PC-3 (cell line): ENCODE measurements at places on chromosomes 5 and 9.

DNA sequence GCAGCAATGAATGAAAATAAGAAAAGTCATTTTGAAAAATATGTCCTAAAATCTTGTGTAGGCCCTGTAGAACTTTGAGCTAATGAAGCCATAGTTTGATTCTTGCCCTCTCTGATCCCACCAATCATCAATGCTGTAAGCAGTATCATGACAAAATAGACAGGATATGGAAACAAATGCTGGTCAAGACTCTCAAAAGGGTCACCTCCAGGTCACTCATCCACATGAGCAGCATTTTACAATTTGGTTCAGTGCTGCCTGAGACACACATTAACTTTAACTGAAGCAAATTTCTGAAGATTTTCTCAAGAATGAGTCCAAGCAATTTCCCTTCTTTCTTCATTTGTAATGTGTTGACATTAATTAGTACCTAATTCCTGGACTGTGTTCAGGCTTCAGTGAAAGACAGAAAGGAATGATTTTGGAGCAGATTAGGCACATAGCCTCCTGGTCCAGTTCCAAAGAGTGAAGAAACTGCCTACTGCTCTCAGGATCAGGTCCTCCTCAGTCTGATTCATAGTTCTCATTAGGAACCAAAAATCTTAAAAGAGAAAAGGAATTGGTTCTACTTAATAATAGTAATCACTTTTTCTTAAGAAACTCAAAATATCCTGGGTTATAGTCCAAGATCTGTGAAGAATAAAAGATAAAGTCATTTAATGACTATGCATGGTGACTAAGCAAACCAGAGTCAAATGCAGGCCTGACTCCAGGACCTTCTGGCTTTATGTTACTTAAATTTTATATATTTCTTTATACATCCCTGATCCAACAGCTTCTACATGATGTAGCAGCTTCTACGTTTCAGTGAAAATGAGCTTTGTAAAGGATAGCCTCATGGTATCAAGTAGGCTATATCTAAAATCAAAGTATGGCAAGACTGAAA, 192.1 kb upstream of the RGMB start:
- H3K4me1 ChIP-seq = peaks cover 14% of the 10 kb centered on the region
- H3K27me3 ChIP-seq = no peaks in the 10 kb centered on the region
- no peak overlapping the region for H3K27ac ChIP-seq
- H3K36me3 ChIP-seq = no peaks in the 10 kb centered on the region
- peak; percentile 32 for DNase-seq

DNA sequence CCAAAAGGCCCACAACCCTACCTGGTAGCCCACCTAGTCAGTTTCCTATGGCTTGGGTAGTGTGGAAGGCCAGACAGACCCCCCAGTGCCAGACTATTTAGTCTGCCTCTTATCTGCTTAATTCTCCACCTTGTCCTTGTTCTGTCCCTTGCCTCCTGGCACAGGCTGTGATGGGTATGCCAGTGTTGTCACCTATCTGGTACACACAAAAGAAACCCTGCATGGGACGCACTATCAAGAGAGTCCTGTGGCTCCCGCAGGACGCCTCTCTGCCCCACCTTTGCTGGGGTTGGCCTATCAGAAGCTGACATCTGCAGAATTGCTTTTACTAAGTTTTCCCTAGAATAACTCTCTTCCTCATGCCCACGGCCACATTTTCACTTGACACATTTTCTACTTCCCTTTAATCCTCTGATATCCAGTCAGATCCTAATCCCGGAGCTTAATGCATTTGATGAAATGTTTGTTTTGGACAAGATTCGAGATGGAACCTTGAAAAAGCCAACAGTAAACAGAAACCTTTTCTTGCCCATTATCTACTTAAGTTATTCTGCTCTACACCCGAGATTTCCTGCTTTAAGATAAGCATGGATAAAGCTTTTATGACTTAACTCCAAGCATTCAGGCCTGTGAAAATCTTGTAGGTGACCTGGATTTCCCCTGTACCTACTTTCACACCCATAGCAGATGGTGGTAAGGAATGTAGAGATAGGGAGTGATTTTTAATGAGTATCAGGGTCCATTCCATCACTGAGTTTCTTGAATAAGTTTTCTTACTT, 468.5 kb downstream of the ZNF608 start:
- peak overlapping the region; percentile 68 for H3K27ac ChIP-seq
- peaks cover 9% of the 10 kb centered on the region for H3K4me1 ChIP-seq
- no peak for DNase-seq

DNA sequence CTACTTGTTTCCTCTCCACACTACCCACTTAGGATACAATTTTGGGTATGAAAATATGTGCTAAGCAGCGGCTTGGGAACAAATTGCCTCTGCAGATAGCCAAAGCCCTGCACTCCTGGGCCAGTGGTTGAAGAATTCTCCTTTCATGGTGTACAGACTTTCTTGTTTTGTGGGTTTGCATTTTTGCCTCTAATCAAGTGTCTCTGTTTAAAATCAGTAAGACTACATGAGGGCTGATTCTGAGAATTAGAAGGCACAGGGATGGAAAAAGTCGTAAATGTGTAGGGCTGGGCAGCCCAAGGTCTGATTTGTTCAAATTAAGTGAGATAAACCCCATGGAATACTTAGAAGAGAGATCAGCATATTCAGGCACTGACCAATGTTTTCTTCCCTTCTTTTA, 103.7 kb upstream of the CD180 start:
- DNase-seq = no peak
- no peak overlapping the region for H3K4me3 ChIP-seq
- no peaks in the 10 kb centered on the region for H3K36me3 ChIP-seq
- peaks cover 7% of the 10 kb centered on the region; the same call in 1 of the 2 replicates for H3K4me1 ChIP-seq
- no peaks in the 10 kb centered on the region for H3K27me3 ChIP-seq
- no peak overlapping the region for H3K27ac ChIP-seq

GRCh38 chr5:76547242-76547890, 75.8 kb downstream of the F2RL2 start:
- no peaks in the 10 kb centered on the region for H3K36me3 ChIP-seq
- no peak overlapping the region for H3K4me3 ChIP-seq
- H3K27ac ChIP-seq = no peak overlapping the region
- no peak for DNase-seq
- peaks cover 39% of the 10 kb centered on the region for H3K27me3 ChIP-seq
- H3K4me1 ChIP-seq = no peaks in the 10 kb centered on the region

DNA sequence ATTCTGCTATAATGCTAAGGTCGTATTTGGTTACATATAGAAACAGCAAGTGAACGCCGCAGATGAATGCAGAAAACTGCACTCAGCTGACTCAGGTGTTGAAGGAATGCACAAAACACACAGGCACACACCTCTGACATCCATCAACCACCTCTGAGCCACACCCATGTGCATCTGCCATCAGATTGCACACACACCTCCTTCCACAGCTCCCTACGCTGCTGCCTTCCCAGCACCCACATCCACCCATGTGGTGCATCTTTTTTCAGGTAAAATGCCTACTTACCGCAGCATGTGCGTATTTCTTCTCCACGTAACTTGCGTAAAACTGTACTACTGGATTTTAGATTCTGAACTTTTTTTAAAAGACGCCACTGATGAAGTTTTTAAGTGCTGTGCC, 7.1 kb downstream of the STK10 start:
- H3K4me1 ChIP-seq = peaks cover 11% of the 10 kb centered on the region
- H3K27me3 ChIP-seq = no peaks in the 10 kb centered on the region
- H3K4me3 ChIP-seq = no peak overlapping the region
- H3K36me3 ChIP-seq = no peaks in the 10 kb centered on the region

DNA sequence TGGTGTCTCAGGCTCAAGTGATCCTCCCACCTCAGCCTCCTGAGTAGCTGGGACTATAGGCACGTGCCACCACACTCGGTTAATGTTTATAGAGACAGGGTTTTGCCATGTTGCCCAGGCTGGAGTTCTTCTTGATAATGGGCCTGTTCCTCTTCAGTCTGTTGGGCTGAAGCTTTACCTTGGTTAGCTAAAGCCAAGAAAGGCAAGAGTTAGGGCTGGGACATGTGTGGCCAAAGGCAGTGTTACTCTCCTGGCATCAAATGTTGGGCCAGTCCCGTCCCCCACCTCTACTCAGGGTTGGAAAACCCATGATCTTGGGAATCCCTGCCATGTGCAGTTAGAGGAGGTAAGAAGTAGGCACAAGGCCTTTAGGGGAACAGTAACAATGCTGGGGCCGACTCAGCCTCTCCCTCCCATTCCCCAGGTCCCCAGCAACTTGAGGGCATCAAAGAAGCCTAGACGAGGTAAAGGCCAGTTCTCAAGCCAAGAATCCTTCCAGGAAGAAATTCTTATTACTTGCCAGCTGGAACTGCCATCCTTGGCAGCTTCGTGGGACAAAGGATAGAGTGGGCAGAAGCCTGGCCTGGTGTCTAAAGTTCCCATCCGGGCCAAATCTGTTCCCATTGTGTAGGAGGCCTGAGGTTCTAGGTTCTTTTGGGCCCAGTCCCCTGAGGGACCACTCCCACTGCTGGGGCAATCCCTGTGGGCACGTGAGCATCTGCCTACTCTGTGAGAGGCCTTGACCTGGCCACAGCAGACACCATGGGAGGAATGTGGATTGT, 4.5 kb downstream of the EGR1 start:
- H3K4me3 ChIP-seq = no peak overlapping the region
- no peak overlapping the region for H3K27ac ChIP-seq
- H3K4me1 ChIP-seq = no peaks in the 10 kb centered on the region
- DNase-seq = no peak

DNA sequence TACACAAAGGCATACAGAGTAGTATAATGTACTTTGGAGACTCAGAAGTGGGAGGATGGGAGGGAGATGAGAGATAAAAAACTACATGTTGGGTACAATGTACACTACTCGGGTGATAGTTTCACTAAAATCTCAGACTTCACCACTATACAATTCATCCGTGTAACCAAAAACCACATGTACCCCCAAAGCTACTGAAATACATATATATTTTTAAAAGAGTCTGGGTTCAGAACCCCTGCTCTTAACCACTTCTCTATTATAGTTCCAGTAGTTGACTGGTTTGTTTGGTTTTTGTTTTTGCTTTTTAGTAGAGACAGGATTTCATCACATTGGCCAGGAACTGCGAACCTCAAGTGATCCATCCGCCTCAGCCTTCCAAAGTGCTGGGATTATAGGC, 22.6 kb downstream of the SGTB start:
- no peaks in the 10 kb centered on the region for H3K27me3 ChIP-seq
- H3K4me3 ChIP-seq = no peak overlapping the region
- no peaks in the 10 kb centered on the region for H3K36me3 ChIP-seq

DNA sequence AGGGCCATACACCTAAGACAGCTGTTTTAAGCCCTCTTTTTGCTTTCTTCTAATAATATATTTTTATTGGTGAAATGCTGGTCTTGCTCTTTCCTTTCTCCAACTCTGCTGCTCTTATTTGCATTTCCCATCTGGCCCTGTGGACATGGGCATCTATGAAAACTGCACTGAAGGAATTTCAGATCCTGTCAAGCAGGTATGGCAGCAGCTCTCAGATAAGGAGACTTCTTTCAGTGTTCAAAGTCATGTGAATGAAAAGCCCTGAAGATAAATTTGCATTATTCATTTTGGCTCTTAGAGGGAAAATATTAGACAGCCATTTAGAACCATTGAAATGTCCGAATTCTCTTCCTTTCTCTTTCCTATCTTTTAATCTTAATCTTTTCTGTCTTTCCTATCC, 668.0 kb upstream of the RIOK2 start:
- no peaks in the 10 kb centered on the region for H3K4me1 ChIP-seq
- H3K27me3 ChIP-seq = no peaks in the 10 kb centered on the region

DNA sequence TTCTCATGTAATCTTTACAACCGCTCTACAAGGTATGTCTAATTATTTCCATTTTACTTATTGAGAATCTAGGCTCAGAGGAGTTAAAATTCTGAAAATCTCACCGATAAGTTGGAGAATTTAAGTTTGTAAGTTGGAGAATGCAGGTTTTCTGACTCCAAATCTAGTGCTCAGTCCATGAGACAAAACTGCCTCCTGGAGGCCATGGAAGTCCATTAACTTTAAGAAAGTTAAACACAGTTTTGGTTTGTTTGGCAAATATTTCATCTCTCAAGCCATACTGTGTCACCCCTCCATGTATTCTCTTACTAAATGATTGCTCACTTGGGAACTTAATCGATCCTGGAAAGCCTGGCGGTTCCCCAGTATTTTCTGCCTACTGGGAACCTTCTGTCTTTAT, 52.6 kb downstream of the INIP start:
- peaks cover 4% of the 10 kb centered on the region; the same call in 1 of the 2 replicates for H3K4me1 ChIP-seq
- H3K4me3 ChIP-seq = no peak overlapping the region
- no peaks in the 10 kb centered on the region for H3K36me3 ChIP-seq
- H3K27me3 ChIP-seq = no peaks in the 10 kb centered on the region
- no peak overlapping the region for H3K27ac ChIP-seq

DNA sequence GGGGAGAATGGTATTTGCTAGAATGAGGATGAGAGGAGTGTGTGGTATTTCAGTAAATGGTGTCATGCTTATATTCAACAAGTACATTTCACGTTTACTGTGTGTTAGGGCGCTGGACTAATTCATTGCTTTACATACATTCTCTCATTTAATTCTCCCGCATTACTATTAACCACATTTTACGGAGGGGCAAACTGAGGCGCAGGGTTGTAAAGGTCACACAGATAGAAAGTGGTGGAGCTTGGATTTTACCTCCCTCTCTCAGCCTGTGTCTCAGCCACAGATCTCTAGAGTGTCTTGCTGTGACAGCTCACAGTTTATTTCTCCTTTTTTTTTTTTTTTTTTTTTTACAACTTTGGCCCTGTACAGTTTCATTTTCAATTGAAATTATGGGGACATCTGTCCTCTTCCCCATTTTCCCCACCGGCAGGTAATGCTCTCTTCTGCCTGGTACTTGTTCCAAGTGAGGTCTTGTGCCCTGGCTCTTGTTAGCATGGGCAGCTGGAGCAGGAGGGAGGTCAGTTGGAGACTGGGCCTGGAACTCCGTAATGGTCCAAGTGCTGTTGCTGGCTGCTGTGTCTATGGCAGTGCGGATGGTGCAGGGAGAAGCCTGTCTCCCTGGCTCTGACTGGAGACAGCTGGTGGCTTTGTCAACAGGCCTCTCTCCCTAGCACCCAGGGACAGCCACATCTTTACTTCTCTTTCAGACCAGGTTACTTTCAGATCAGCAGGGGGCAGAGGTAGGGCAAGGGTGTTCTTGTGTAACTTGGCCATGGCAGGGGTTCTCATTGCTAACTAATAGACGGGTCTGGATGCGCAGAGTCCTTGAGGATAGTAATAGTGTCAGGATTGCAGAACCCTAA, 20.5 kb upstream of the NDST1 start:
- H3K4me3 ChIP-seq = peak overlapping the region; percentile 95
- no peaks in the 10 kb centered on the region for H3K36me3 ChIP-seq
- peak overlapping the region; percentile 62 for H3K27ac ChIP-seq
- peak; percentile 44 for DNase-seq
- peaks cover 48% of the 10 kb centered on the region for H3K4me1 ChIP-seq

- H3K27ac ChIP-seq = peak overlapping the region; percentile 39
- no peaks in the 10 kb centered on the region for H3K36me3 ChIP-seq
- peaks cover 18% of the 10 kb centered on the region for H3K4me1 ChIP-seq
- H3K27me3 ChIP-seq = no peaks in the 10 kb centered on the region
- H3K4me3 ChIP-seq = no peak overlapping the region
- DNase-seq = peak; percentile 89
Observed at GRCh38 chr9:13023498-13023897, 248.7 kb downstream of the LURAP1L start.

DNA sequence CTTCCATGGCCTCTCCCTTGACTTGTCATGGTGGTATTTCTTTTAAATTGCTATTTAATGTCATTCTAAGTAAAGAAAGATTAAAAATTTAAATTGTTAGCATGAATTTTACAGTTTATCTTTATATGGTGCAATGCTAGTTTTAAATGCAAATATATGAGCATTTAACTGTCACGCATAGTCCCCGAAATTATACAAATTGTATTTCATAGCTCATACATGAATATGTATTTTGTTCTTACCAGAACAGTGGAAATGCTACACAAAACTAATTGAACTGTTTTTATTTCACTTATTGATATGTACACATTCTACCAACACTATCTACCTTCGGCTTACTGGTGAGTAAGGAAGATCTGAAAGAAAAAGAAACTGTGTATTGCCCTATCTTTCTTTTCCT, 125.8 kb downstream of the CARTPT start:
- no peaks in the 10 kb centered on the region for H3K27me3 ChIP-seq
- H3K4me3 ChIP-seq = no peak overlapping the region
- H3K27ac ChIP-seq = no peak overlapping the region
- H3K36me3 ChIP-seq = no peaks in the 10 kb centered on the region
